ENCODE measurements at places on chromosomes 6 and 20.

DNA sequence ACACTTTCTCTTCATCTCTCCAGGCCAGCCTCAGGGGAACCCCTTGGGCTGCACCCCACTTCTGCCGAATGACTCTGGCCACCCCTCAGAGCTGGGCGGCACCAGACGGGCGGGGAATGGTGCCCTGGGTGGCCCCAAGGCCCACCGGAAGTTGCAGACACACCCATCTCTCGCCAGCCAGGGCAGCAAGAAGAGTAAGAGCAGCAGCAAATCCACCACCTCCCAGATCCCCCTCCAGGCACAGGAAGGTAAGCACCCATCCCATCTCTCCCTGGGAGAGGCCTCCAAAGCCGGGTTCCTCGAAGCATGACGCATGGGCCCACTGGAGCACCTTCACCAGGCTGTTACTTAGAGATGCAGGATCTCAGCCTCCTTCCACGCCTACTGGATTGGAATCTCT, 11.3 kb downstream of the MDFI start:
- DNase-seq: no peak

DNA sequence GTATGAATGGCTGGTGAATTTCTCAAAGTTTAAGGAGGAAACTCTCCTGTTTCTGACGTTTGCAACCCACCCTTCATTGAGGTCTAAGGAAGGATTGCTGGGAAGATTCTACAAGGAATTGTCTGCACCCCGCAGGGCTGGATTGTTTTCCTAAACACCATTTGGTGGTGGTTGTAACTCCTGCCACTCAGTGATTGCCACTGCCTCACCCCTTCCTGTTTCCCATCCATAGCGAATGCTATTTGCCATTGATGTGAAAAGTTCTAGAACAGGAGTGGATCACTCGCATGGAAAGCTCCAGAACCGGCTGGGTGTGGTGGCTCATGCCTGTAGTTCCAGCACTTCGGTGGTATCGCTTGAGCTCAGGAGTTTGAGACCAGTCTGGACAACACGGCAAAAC, 8.7 kb upstream of the DSP start:
- DNase-seq: no peak

- DNase-seq: no peak
Observed at GRCh38 chr6:18328540-18328939, 58.6 kb upstream of the RNF144B start.

- DNase-seq: no peak
Observed at GRCh38 chr6:157224951-157225574, 98.3 kb downstream of the TMEM242 start.

DNA sequence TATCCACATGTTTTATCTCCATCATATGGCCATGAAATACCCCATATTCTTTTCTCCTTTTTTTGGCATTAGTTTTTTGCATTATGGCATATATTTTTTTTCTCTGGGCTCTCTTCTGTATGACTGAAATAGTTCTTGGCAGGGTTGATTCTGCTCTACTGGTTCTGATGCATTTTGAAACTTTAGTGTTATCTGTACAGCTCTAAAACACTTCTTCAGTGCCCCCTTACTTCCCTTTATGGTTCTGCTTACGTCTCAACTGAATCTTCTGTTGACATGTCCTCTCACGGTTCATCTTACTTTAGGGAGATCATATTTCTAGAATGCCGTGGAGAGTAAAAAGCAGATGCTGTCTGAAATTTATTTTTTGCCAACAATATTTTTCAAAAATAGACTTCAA, 23.2 kb upstream of the TXNDC5 start:
- no peak for DNase-seq

DNA sequence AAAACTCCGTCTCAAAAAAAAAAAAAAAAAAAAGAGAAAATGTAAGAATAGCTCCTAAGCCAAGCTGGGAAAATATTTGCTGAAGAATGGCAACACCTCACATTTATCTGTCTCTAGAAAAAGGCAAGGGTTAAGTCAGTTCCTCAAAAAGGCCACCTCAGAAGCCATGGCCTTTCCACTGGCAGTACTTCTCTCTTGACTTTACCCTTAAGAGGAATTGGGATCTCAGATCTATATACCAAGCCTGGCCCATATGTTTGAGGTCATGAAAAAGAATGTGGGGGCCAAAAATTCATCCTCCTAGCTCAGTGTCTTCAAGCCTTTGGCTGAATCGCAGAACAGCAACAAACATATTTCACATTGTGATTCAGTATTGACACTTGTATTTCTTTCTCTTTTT, 10.9 kb upstream of the NCOA3 start:
- no peak for DNase-seq

DNA sequence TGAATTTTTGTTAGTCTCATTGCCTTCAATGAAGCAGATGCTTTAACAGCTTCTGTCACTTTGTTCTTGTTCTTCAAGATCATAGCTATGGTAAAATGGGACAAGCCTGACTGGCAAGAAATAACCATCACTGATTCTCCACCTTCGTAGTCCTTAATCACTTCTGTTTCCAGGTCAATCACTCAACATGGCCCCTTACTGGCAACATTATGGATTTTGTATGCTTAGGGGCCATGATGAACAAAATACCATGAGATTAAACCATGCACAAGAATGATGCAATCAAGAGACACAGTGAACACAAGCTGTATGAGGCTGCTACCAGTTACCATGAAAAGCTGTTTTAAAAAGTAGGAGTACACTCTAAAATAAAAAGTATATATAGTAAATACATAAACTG, 32.8 kb downstream of the ADNP start:
- DNase-seq: no peak

- no peak for DNase-seq
Observed at GRCh38 chr6:148295261-148295887, 47.3 kb upstream of the SASH1 start.

DNA sequence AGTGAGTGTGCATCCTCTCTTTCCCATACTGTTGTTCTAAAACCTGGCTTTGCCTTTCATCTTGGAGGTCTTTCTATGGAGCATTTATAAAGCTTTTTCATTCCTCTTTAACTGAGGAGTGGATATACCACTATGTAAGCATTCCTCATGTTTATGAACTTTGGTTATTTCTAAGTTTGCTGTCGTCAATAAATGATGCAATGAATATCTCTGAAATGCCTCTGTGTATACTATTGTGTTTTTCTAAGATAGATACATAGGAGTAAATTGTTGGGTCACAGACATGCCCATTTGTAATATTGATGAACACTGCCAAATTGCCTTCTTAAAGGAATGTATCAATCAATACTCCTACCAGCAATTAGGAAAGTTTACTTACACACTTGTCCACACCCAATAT, 53.9 kb downstream of the SLC22A2 start:
- no peak for DNase-seq

GRCh38 chr20:46688151-46689081, 828 bp downstream of the TP53RK start:
- no peak for DNase-seq

DNA sequence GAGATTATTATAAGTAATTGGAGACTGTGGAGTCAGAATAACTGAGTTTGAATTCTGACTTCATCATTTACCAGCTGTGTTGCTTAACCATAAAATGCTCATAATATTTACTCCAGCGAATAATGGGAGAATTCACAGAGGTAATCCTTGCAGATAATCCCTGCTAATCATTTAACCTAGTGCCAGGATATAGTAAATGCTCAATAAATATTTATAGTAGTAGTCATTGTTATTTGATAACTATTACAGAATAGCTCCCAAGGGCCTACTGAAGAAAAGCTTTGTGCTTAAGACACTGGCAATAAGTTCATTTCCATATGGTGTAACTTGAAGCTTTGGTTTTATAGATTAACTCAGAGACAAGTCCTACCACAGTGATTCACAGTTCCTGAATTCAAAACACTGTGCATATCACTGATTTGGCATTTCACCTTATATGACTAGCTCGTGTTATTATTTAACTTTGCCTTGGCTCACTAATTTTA, 208.8 kb upstream of the PLCB4 start:
- DNase-seq: no peak
